ENCODE measurements at places on chromosomes 4 and X.

DNA sequence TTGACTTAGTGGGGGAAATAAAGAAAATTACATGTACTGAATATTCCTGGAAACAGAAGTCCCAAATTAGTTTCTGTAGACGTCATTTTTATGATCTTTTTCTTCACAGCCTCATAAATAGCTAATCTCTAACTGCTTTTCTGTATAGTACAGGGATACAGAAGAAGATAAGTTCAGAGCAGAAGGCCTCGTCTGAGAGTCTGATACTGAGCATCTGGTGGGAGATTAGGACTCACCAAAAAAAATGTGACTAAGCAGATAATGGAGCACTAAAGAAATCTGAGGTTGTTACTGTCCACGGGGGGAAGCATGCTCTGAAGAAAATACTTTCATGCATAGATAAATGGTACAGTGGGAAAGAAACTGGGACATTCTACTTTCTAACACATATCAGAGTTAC lies 115.3 kb upstream of the TRPC5 start:
- no peak for DNase-seq

DNA sequence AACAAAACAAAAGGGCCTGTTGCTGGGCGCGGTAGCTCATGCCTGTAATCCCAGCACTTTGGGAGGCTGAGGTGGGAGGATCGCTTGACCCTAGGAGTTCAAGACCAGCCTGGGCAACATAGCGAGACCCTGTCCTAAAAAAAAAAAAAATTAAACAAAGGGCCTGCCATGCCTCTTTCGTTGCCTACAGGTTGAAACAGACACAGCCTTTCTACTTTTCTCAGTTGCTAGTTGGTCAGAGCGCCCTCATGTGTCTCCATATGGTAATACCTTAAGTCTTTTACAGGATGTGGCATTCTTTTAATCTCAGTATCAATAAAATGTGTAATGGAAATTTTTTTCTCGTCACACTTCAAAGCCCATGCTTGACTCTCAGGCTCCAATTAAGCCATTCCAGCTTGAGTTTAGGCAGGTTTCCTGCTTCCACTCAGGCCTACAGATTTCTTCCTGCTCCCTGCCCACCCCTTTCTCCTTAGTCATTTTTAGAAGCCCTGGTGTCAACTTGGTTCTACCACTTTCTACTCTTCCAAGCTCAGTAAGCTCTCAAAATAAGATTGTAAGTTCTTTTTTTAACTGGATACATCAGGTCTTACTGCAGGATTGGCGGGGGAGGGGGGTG lies 4.6 kb upstream of the SOWAHD start:
- peak; percentile 59 for DNase-seq

- no peak for DNase-seq
Measured at GRCh38 chrX:17687648-17688047, 49.6 kb upstream of the SCML1 start.

DNA sequence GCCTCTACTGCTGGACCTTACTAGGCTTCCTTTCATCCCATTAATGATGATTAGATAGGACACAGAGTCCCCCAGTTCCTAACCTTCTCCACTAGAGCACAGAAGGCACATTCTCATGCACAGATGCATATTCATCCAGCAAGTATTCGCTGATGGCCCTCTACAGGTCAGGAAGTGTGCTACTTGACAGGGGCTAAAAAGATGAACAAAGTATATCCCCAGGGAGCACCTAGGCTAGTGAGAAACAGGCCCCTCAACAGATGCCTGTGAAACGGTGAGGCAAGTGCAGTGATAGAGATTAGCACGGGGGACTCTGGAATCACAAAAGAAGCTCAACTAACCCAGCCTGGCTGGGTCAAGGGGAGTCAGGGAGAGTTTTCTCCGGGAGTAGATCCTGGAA lies 95.8 kb downstream of the MGST2 start:
- peak; percentile 30 for DNase-seq

DNA sequence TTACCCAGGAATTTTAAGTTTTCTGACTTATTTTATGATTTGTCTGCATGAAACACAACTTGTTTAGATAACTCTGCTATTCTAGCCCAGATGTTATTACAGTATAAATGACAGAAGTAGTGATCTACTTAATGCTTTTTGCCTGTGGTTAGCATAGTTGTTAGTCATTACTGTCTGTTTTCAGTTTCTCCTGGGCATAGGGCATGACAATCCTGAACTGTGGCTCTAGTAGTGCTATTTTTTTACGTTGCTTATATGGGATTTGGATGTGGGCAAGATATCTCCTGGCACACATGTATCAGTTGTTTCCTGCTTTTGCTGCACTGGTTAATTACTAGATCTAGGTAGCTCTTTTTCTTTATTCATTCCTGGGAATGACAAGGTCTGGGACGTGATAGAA lies 1005.8 kb downstream of the PCDH18 start:
- no peak for DNase-seq

DNA sequence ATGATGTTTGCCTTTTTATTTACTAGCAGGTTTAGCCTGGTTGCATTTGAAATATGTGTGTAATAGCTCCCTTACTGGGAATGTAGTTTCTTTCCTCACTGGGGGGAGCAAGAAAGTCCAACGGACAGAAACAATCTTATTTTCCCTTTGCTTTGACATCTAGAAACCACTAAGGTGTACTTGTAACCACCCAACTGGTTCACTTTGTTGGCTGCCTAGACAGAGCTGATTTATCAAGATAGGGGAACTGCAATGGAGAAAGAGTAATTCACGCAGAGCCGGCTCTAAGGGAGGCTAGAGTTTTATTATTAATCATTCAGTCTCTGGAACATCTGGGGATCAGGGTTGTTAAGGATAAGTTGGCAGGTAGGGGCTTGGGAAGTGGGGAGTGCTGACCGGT lies 30.3 kb downstream of the XG start:
- DNase-seq, result no peak

DNA sequence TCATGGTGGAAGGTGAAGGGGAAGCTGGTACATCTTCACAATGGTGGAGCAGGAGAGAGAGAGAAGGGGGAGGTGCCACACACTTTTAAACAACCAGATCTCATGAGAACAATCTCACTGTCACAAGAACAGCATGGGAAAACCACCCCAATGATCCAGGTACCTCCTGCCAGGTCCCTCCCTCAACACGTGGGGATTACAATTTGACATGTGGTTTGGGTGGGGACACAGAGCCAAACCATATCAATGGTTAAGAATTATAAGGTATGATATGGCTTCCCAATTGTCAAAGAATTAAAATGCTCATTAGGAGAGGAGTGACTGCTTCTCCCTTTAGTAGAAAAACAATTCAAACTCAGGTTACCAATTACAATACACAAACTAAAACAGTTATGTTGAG lies 143.3 kb downstream of the PDLIM5 start:
- no peak for DNase-seq

- peak; percentile 44 for DNase-seq
Measured at GRCh38 chrX:37349221-37350033, at the start of gene PRRG1. PRRG1 (plus strand) TSS chrX:37349364; CDS start chrX:37406250, 56,886 bp downstream.

DNA sequence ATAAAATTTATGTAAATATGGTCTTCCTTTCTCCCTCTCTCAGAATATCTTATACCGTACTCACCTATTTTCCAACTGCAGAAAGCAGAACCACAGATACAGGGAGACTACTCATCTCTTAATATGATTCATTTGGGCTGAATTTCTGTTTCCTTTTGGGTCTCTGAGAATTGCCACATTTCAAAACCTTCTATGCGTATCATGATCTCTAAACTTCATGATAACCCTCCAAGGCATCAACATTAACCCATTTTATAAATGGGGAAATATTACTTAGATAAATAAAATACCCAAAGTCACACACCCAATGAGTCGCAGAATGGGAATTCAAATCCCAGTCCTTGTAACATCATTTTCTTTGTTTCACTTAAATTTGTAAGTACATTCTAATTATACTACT lies 16.6 kb upstream of the PRDM8 start:
- DNase-seq, result no peak

DNA sequence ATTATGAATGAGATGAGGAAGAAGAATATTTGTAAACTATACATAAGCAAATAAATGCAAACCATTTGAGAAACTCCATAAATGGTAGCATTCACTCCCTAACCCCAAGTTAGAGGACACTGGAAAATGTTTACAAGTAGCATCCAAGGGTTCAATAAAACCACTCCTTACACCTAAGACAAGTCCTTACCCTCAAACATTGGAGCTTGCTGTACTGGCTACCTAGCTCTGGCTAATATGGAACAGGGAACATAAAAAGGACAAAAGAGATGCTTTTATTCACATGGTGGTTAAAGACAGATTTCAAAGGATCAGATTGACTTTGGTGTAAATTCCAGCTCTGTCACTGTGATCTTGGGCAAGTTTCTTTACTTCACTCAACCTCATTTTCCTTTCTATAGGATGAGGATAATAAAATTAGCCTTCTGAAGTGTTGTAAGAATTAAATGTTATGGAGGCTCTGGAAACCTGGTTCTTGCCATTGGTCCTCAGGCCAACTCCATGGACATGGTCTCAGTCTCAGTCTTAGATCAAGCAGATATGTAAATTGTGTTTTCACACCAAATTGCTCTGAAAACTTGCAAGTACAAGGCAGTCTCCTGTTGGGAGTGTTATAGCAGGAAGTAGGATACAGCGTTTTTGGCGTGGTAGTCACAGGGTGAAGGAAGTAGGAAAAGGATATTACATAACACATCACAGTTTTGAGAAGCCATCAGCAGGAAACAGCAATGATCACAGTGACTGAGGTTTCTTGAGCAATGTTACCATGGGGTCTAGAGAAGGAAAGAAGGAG lies 3.3 kb downstream of the CXCL1 start:
- DNase-seq, result no peak

GRCh38 chr4:794900-795725 lies 30.8 kb downstream of the CPLX1 start:
- no peak for DNase-seq

- no peak for DNase-seq
Measured at GRCh38 chr4:151770154-151770553, 9.3 kb upstream of the GATB start.

DNA sequence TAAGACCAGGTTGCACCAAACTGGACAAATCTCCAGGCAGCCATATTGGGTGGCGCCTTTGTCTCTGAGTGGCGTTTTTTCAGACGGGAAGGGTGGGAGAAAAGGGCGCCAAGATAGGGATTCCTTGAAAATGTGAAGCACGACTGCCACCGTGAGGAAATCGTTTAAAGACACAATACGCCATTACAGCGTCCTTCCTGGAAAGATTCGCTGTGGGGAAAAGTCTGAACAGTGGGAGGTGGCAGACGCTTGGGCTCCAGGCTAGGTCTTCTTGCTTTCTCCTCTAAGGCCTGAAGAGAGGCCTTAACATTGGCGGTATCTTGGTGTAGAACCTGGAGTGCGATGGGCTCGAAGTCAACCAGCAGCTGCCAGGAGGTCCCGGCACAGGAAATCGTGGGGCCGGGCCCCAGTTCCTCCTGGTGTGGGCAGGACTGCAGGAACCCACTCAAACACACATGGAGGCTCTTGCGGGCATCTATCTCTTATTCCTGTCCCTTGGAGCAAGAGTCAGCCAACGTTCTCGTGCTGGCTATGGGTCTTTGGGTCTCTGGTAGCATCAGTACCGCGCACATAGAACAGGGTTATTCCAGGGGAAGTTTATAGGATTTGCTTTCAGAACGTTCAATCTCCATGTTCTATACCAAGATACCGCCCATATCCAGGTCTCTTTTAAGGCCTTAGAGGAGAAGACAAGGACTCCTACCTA lies 208.8 kb downstream of the OR13H1 start:
- DNase-seq, result peak; percentile 9

DNA sequence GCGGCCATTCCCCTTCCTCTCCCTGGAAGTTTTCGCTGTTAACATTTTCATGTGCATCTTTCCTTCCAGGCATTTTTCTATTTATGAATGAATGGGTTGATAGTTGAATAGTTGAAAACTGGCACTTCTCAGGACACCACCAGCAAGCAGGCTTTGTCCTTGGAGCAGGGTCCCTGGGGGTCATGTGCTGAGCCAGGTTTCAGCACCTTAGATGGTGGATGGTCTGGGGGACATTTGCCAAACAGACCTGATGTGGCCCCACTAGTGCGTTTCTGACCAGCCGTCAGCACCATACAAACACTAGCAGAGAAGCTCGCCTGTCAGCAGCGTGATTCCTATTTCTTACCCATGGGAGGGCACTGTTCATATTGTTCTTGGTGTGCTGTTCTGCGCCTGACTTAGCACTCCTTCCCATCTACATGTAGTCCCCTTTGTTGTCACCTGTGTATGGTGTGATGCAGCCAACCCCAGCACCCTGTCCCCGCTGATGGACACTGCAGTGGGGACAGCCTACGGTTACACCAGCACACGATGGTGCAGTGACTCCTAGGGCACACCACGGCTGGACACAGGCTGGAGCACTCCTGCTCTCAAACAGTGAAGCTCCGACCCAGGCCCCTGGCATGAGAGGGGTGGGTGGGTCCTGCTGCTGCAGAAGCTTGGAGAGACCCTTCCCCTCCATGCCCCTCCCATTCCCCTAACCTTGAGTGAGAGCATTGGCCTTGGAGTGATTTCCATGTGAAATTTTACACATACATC lies 27.2 kb upstream of the WFS1 start:
- no peak for DNase-seq

- no peak for DNase-seq
Measured at GRCh38 chr4:3487861-3488260, 24.8 kb downstream of the DOK7 start.

DNA sequence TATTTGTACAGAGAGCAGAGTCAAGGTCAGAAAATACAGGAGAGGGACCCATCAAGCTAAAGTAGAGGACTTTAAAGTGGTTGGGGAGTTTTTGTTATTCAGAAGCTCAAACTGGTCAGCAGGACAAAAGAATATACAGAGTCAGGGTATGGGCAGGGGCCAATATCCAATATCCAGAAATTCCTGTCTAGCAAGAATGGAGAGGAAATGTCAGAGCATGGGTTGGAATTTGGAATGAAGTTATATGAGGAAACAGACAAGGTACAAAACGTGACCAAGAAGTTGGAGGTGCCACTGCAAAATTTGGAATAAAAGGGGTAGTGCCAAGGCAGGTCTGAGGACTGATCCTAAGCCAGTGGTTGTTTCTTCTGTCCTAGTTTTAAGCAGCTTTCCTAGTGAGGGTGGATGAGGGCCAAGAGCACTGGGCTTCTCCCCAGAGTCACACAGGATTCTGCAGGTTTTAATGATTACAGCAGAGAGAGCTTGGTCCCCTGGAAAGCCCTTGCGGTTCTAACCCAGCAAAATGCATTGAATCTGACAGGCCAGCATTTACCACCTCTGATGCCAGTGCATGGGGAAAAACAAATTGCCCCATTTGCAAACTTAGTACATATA lies 304.7 kb upstream of the FTHL17 start:
- no peak for DNase-seq
